ENCODE measurements at places on chromosomes 6 and 20.

- no peak for DNase-seq
Observed at GRCh38 chr6:132202574-132202973, 198.7 kb downstream of the MOXD1 start.

GRCh38 chr6:160088069-160088783, 33.4 kb upstream of the SLC22A1 start:
- DNase-seq, result no peak

DNA sequence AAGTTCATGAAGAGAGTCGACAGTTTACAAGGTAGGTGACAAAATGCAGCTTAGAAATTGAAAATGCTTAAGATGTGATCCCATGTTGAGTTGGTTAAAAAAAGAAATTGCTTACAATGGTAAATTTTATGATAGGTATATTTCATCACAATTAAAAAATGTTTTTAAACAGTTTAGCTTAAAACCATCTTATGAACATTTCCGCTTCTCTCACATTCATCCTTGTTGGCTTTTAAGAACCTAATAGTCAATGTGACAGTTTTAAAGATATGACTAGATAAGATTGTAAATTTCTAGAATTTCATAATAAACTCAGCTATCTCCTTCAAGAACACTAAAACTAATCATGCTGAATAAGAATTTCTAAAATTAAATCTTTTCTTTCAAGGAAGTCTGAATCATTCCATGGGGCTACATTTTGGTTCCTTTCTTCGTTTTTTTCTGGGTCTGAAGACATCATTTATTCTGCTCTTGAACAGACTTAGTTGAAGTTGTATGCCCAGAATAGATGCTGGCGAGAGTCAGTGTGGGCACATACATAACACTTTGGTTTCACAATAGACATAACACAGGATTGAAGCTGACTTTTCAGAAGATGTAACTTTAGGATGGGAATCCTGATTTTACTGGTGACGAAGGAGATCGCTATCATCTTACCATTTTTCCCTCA, 35.9 kb upstream of the LTV1 start:
- DNase-seq, result no peak

DNA sequence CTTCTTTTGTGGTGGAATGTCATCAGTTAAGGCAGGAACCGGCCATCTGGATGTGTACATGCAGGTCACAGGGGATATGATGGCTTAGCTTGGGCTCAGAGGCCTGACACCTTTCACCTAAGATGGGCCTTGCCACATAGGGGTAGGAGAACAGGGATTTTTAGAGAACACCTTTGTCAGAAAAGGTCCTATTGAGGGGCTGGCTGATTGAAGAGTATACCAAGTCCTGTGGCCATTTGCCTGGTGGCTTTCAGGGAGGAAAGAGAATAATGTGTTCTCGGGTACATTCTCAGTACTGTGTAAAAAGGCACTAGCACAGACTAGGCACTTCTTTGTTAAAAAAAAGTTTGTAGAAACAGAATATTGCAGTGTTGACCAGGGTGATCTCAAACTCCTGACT, 26.4 kb downstream of the GMPR start:
- no peak for DNase-seq

GRCh38 chr20:44470327-44470726, 5.3 kb upstream of the TTPAL start:
- DNase-seq, result no peak

DNA sequence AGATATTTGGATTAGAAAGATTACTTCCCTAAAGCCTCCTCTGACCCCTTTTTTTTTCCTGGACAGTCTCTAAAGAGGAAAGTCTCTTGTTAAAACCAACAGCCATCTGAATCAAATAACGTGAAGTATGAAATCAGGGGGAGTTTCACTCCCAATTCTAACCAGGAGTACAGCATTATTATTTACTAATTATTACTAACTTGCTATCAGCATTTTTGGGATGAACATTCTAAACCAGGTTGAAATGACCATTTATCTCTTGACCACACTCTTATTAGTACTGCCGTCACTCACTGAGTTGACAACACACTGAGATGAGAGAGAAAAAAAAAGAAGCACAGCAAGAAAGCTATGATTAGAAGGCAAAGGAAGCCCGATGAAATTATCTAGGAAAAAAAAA, 114.4 kb upstream of the BCLAF1 start:
- no peak for DNase-seq
